ENCODE measurements at places on chromosomes 6 and 20. TPM values are rescaled to one million over a fixed set of nuclear protein-coding genes. Genes with fewer than 3 reads are reported as not detected.

NTSR1 gene
- total RNA-seq, result 0.23 TPM

TAP1 gene
- 106 TPM for total RNA-seq

CEP162 gene
- 5.7 TPM for total RNA-seq

TCF19 gene
- 10.0 TPM for total RNA-seq

NRN1 gene
- total RNA-seq, result 34.5 TPM

VSX1 gene
- total RNA-seq, result not detected

PRSS35 gene
- total RNA-seq, result not detected

TREML2 gene
- not detected for total RNA-seq

OR2B6 gene
- total RNA-seq, result not detected

ENTPD6 gene
- 57.7 TPM for total RNA-seq

SRMS gene
- total RNA-seq, result not detected

POU3F2 gene
- total RNA-seq, result not detected

LMBRD1 gene
- 34.5 TPM for total RNA-seq

ADGRB3 gene
- under 0.01 TPM for total RNA-seq

ECT2L gene
- 0.12 TPM for total RNA-seq

C6orf58 gene
- total RNA-seq, result not detected

NHLRC1 gene
- 3.8 TPM for total RNA-seq

BTNL2 gene
- not detected for total RNA-seq

TPD52L2 gene
- 189 TPM for total RNA-seq
